PC-9 (cell line): ENCODE measurements at places on chromosomes 2 and 18.

DNA sequence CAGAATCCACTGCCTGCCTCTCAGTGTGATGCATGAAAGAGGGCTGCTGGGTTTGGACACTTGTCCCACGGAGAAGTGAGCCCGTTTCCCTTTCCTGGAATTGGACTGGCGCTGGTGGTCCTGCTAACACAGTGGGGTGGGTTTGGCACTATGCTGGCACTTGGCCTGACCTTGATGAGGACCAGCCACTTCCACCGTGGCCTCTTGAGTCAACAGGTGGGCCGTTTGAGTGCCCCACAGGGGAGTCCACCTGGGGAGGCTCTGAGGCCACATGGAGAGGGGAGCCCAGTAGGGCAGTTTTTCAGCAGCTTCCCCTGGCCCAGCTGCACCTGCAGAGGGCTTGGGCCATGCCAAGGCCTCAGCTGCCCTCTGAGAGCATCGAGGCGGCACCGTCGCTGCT is 56.5 kb downstream of the MBP start:
- no peak for DNase-seq

DNA sequence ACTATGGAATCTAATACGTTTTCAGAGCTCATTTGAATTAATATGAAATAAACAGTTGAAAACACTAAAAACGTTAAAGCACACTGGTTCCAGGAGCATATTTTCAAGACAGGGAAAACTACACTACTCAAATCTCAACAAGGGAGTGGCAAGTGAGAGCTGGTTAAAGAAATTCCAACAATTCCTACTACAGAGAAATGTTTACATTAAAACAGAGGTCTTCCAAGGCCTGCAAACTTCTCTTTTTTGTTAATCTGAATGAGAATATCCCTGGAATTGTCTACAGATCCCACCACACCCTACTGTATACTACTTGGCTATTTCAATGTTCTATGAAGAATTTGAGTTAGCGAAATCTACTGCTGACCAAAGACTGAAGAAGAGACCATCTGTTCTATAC is 231.5 kb downstream of the ZEB2 start:
- no peak for DNase-seq

- DNase-seq = peak; percentile 16
Measured at GRCh38 chr2:179692610-179693009, 168.8 kb downstream of the ZNF385B start.

GRCh38 chr2:67210430-67210829 is 186.7 kb upstream of the ETAA1 start:
- no peak for DNase-seq

GRCh38 chr18:77068321-77069312 is 64.0 kb downstream of the MBP start:
- no peak for DNase-seq

DNA sequence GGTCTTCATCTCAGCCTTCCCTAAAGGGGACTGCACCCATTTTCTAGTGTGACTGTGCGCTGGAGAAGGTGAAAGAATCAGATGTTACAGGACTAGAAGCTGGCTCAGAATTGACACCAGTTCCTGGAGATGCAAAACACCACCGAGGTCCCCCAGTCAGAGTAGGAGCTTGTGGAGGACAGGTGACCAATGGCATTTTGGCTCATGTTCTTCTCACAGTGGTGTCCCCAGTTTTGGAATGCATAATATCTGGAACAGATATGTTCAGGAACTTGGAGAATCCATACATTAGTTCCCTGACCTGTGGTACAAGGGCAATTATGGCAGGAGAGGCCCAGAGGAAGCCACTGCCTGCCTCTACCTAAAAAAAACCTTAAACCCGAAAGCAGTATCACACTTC is 66.3 kb downstream of the PSMG2 start:
- no peak for DNase-seq
